ENCODE measurements at places on chromosomes 12 and 14. TPM values are rescaled to one million over a fixed set of nuclear protein-coding genes. Genes with fewer than 3 reads are reported as not detected.
A peak's percentile ranks its signal among the peaks of the same experiment; 100 is the strongest.

The ASB2 gene
- total RNA-seq = 2.3 TPM

The RND1 gene
- 10.4 TPM for total RNA-seq

The PPP1R1A gene
- 7.6 TPM for total RNA-seq

The TEX52 gene
- not detected for total RNA-seq

The CD69 gene
- total RNA-seq = not detected

The SLC17A8 gene
- not detected for total RNA-seq

The STAT6 gene
- total RNA-seq = 28.1 TPM

The MYL2 gene
- not detected for total RNA-seq

The TAS2R19 gene
- 6.0 TPM for total RNA-seq

The SRGAP1 gene
- total RNA-seq = 5.6 TPM

The LRRC9 gene
- 2.6 TPM for total RNA-seq

The ZC2HC1C gene
- total RNA-seq = 3.7 TPM

The ARMH4 gene
- total RNA-seq = 20.2 TPM

DNA sequence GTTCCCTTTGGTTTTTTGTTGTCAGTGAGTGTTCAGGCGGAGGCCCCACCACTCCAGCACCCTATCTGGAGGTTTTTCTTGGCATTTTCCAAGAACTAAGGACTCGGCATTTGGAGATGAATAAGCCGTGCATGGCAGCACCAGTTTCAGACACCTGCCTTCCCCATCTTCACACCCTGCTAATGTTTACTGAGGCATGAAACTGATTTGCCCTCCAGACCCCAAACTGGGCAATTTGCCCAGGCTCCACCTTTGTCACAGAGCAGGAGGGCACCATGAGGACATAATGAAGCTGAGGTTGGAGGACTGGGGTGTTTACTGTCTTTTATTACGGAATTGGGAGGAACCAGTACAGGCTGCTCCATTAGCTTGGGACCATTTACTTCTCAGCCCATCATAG is 113.4 kb downstream of the LGMN start:
- DNase-seq = no peak

DNA sequence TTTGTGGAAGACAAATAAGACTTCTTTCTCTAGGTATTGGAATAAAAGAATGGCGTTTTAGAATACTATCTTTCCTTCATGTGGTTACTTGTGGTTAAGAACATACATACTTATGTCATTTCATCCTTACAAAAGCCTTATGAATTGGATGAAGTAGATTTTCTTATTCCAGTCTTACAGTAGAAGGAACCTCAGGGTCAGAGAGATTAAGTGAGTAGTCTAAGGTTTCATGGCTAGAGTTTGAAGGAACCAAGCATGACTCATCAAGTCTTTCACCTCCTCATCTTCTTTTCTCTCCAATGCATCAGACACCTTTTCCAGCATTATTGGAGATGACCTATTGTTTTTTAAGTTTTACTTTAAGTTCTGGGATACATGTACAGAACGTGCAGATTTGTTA is 92.9 kb upstream of the NEDD1 start:
- DNase-seq = no peak

- DNase-seq = no peak
Observed at GRCh38 chr14:40911141-40911540, 695.5 kb upstream of the LRFN5 start.

GRCh38 chr12:113932381-113933196 is 33.5 kb downstream of the RBM19 start:
- DNase-seq = peak; percentile 16

DNA sequence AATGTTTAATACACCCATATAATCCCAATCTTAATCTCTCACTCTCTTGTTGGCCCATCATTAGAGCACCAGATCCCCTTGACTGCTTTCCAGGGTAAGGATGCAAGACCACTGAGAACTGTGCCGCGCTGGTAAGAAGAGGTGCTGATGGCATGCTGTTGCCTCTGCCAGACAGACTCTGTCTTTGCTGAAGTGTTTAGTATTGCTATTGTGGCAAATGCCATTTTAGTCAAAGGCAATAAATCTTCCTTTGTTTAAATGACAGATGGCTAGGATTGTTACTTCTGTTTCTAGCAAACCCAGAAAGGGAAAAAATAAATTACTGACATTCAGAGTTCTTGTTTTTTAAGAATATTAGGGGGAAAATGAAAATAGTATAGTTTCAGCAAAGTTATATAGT is 152.3 kb downstream of the MON2 start:
- DNase-seq = no peak

GRCh38 chr14:86527312-86527711 is 997.4 kb downstream of the FLRT2 start:
- DNase-seq = no peak

DNA sequence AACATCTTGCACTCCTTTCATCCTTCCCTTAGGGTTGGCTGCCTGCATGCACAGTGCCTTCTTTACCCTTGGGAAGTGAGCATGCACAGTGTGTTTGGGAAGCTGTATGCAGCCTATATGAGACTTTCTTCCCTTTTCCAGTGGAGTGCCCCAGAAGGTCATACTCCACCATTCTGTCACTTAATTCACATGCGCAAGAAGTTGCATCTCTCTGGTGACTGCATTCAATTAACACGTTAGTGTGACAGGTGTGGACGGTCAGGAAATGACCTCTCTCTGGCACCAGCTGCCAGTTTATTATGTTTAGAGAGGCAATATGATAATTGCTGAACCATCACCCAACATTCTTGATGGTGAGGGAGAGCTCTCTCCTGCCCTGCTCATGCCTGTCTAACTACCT is 770.0 kb downstream of the FLRT2 start:
- DNase-seq = no peak

DNA sequence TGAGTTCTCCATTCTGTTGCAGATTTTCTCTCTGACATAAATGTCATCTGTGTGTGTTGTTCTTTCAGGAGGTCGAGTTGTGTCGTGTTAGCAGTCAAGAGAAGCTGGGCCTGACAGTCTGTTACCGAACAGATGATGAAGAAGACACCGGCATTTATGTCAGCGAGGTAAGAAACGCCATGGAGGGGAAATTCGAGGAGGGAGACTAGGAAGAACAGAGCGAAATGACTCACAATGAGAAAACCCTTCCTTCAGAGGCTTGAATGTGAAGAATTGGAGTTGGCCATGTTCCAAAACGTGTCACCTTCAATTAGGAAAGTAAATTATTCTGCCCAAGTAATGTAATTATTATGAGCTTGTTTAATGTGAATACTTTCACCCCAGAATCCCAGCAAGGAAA is 364.5 kb downstream of the PDZRN4 start:
- no peak for DNase-seq

GRCh38 chr14:21711360-21711961 is 37.8 kb upstream of the OR4E1 start:
- DNase-seq = peak; percentile 68

- no peak for DNase-seq
Observed at GRCh38 chr14:74504412-74504811, 10.8 kb downstream of the ISCA2 start.

- no peak for DNase-seq
Observed at GRCh38 chr12:11756022-11756421, 106.5 kb downstream of the ETV6 start.

DNA sequence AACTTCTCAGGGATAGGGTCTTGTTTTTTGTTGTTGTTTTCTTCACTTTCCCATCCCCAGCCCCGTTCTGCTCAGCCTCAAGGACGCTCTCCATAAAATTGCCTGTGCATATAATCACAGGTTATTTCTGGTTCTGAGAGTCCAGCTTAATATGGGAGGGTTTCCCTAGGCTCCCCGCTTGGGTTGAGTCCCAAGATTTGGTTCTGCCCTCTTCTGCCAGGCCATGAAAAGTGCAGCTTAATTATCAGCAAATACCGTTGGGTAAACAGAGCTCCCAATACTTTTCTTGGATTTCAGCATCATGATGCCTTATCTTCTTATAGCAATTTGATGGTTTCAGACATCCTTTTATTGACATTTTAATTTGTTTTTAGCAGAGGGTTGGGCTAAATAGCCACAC is 75.6 kb downstream of the GRIN2B start:
- peak; percentile 30 for DNase-seq

GRCh38 chr12:7212678-7213077 is 23.2 kb downstream of the PEX5 start:
- no peak for DNase-seq

- no peak for DNase-seq
Observed at GRCh38 chr14:24343795-24344660, 4.2 kb upstream of the RIPK3 start.

DNA sequence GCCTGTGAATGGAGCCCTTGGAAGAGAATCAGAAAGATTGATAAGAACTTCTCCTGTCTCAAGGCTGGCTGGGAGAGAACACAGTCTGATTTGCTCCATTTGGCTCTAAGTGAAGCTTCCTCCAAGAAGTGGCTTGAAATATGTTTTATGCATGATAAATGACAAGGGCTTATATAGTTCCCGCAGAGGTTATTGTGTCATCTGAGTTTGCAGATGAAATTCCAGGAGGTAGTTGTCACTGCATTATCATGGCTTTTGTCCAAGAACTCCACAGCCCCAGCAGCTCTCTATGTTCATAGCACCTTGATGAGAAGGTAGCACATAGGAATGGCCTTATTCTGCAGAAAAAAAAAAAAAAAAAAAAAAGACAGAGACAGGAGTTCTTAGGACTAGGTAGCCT is 108.5 kb downstream of the DACT1 start:
- no peak for DNase-seq

DNA sequence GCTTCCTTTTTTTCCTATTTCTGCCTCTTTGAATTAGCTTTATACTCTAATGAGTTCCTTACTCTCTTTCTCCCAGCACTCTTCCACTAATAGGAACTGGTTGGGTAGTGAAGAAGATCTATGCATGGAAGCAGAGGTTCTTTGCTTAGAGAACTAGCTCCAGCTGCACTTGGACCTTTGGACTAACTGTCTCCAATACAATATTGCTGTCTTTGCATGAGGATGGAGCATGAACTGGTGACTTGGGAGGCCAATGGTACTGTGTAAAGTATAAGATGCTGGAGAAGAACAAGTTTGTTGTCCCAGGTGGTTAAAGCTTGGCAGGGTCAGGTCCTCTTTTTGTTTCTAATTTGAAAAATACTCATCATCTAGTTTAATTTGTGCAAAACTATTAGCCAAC is 2.4 kb upstream of the GLS2 start:
- DNase-seq = no peak

- no peak for DNase-seq
Observed at GRCh38 chr14:65321370-65321875, 91.1 kb upstream of the FUT8 start.

DNA sequence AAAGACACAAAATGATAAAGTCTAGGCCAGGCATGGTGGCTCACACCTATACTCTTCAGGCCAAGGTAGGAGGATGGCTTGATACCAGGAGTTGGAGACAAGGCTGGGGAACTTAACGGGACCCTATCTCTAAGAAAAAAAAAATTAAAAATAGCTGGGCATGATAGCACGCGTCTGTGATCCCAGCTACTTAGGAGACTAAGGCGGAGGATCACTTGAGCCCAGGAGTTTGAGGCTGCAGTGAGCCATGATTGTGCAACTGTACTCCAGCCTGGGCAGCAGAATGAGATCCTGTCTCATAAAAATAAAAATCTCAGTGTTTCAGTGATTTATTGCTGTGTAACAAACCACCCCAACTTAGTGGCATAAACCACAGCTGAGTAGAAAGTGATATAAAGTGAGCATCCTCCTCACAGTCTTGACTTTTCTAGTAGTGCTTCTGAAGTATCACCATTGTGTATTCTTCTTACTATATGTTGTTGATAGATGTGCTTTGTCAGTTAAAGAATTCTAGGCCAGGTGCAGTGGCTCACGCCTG is 10.6 kb upstream of the ATF1 start:
- DNase-seq = no peak

All from GM23338 (cell line).